ENCODE measurements at places on chromosomes 6 and 20.

- peak; percentile 86 for DNase-seq
These were observed 308.9 kb upstream of the JAG1 start for GRCh38 chr20:10982692-10983091.

GRCh38 chr6:13873288-13874190 is 51.2 kb upstream of the RNF182 start:
- peak; percentile 58 for DNase-seq

GRCh38 chr6:3456395-3456897 is 404 bp downstream of the SLC22A23 start:
- DNase-seq = no peak

DNA sequence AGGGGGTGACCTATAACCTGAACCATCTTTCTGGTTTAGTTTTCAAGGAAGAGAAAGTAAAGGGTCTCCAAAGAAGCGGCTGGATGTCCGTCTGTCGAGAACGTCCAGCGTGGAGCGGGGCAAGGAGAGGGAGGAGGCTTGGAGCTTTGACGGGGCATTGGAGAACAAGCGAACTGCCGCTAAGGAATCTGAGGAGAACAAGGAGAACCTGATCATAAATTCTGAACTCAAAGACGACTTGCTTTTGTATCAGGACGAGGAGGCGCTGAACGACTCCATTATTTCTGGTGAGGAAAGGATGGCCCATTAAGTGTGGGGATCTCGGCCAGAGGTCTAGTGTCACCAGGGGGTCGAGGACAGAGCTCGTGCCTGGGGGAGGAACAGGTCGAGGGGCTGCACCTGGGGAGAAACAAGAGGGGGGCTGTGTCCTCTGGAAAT is 159.2 kb downstream of the SYCP2 start:
- no peak for DNase-seq

DNA sequence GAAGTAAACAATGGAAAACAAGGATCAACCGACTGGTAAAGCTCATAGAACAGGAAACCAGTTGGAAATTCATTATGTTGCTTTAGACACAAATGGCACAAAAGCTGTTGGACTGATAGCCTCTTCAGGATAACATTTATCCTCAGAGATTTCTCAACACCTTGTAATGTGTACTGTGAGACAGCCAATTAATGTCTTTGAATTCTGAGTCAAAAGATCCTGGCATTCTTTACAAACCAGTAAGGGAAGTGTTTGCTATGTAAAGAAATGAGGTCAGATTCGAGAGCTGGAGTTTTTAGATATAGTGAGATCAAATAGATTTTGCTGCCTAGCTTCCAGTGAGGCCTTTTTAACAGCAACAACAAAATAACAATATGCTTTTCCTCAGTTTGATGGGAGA is 439.2 kb downstream of the C6orf118 start:
- no peak for DNase-seq

DNA sequence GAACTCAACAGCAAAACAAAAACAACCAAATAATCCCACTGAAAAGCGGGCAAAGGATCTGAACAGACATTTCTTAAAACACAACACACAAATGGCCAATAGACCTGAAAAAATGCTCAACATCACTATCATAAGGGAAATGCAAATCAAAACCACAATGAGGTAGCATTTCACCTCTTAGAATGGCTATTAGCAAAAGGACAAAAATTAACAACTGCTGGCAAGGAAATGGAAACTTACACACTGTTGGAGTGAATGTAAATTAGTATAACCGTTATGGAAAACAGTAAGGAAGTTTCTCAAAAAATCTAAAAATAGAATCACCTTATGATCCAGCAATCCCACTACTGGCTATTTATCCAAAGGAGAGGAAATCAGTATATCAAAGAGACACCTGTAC is 20.9 kb downstream of the FAM8A1 start:
- DNase-seq = no peak

GRCh38 chr6:13763740-13764381 is 50.5 kb downstream of the MCUR1 start:
- no peak for DNase-seq

DNA sequence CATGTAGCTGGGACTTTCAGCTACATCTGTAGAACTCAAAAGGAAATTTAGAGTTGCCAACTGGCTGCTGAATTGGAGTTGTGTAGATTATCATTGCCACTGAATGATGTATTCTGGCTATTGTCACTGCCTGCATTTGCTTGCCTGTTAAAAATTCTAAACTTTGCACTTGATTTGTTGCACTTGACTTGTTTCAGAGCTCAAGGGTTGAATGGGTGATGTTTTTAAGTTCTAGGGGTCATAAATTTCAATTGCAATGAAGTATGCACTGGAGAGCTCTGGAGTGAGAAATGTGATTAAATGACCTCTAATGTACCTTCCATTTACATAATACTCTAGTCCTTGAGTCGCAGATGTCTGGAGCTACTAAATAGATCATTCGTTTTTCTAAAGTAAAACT is 102.4 kb downstream of the TNFRSF21 start:
- no peak for DNase-seq

- DNase-seq = no peak
These were observed 89.6 kb upstream of the DOK5 start for GRCh38 chr20:54385746-54386145.

GRCh38 chr20:43537921-43538877 is 20.6 kb upstream of the SGK2 start:
- peak; percentile 82 for DNase-seq

GRCh38 chr6:2531426-2532215 is 219.1 kb downstream of the MYLK4 start:
- DNase-seq = peak; percentile 90

DNA sequence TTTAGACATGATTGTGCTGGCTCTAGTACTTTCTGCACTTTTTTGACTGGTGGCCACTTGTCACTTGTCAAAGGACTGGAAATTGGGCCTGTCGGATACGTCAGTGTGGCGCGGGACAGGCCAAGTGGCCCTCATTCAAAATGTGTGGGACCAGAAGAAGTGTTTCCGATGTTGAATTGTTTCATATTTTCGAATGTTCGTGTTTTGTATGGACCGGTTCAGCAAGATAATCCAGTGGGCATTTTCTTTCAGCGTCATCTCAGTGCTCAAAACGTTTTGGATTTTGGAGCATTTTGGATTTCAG is 3.5 kb downstream of the KIF25 start:
- no peak for DNase-seq

DNA sequence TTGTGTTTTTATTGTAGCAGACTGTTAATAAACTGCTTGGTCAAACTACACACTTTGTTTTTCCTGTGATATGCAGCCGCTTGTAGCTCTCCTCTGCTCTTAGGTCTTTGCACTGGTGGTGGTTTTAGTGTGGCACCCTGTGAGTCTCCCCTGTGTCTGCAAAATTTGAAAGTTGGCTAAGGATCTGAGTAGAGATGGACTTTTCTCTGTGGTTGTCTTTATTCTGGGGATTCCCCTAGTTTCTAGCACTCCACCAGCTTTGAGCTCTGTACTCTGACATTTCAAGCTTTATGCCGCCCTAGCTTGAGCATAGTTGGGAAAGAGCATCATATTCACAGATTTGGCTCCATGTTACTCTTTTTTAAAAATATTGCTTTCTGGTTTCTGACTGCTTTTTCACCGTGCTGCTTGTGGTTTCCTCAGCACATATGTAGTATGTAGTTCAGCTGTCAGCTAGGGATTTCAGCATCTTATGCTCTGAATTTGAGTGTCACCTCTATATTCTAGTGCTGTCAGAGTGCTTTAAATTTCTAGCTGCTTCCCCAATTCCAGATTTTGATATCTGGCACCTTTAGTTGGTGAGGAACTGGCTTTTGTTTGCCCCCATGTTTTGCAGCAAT is 25.4 kb downstream of the CDYL start:
- DNase-seq = no peak

DNA sequence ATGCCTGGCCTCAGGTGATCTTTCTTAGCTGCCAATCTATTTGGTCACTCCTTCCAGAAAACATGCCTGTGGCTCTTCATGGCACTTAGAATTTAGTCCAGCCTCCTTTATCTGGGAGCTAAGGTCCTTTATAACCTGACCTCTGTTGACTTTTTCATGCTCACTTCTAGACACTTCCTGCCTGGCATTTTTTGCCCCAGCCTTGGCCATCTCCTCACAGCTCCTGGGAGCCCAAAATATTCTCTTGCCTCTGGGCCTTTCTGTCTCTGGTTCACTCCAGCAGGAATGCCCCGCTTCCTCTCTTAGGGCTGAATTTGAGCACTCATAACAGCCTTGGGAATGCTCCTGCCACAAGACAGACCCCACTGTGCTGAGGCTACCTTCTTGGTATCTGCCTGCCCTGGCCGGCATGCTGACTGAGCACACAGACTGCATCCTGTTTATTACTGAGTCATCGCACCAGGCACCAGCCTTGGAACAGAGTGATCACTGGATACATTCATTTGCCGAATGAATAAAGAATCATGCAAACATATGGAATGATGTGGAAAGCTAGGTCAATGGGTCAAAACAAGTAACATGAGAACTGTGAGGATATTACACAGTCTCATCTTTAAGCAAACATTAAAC is 5.8 kb upstream of the EEF1E1 start:
- peak; percentile 97 for DNase-seq

DNA sequence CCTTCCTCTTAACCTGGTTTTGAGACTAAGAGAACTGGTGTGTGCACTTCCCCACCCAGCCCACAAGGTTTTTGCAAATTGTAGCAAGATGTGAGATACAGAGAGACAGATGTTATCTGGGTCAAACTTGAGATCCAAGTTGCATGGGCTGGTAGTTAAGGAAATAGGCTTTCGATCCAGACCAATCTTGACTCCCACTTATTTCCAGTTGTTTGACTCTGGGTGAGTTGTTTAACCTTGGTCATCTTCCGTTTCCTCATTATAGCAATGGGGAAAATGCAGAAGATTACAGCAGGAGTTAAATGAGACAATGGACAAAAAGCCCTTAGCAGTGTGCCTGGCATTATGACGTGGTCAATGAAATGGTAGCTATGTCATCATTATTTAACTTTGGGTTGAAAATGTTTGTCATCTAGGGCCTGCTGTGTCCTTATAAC is 1.7 kb downstream of the SNX21 start:
- DNase-seq = no peak

- no peak for DNase-seq
These were observed 98.1 kb upstream of the THEMIS start for GRCh38 chr6:127998985-127999384.

DNA sequence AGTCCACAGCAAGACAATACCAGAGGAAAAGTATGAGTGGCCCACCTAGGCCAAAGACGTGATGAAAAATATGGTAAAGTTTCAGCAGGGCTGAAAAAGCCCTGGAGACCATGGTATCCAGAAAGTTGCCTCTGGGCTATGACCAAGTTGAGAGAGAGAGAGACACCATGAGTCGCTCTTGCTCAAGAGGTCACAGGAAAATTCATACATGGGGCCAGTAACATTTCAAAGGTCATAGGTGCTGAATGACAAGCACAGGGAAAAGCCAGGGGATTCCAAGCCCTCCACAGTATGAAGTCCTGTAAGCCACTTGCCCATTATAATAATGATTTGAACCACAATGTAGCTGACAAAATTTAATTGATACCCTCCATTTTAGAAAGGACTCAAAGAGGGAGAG is 657.7 kb upstream of the CITED2 start:
- peak; percentile 72 for DNase-seq

Data from foreskin fibroblast (primary cell).